ENCODE measurements at places on chromosomes 5 and 9.

GRCh38 chr5:80198399-80198798, 57.4 kb downstream of the SERINC5 start:
- DNase-seq, result peak; percentile 55

- no peak for DNase-seq
Observed at GRCh38 chr9:99850736-99851499, 29.2 kb downstream of the NR4A3 start.

DNA sequence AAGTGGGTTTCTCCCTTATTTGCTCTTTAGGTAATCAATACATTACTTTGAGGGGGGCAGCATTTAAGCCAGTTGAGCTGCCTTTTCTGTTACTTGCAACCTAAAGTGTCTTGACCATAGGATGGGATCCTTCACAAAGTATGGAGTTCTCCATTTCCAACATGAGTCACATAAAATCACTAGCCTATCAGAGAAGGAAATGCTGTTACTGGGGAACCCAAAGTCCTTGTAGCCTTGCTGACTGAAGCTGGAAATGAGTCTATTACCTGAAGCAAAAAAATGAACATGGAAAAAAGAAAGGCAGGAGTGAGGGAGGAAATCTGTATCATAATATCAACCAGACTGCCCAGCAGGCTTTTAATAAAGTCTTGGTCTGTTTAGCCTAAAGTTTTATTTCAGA, 42.8 kb upstream of the SLIT3 start:
- no peak for DNase-seq

DNA sequence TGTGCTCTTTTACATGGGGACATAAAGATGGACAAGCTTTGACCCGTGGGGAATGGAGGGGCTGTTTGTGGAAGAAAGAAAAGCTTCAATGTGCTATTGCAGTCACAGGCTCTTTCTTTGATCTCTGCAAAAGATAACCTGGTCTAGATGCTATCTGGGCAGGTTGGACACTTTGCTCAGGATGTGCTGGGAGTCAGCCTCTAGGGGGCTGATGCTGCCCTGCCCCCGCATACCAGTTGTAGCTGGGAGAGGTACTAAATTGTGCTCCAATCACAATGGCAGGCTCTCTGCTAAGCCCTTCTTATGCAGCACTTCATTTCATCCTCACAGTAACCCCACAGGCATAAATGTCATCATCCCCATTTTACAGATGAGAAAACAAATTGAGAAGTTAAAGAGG, 67.2 kb downstream of the PSD2 start:
- no peak for DNase-seq

- DNase-seq, result no peak
Observed at GRCh38 chr5:95942968-95943367, 18.7 kb downstream of the ELL2 start.

DNA sequence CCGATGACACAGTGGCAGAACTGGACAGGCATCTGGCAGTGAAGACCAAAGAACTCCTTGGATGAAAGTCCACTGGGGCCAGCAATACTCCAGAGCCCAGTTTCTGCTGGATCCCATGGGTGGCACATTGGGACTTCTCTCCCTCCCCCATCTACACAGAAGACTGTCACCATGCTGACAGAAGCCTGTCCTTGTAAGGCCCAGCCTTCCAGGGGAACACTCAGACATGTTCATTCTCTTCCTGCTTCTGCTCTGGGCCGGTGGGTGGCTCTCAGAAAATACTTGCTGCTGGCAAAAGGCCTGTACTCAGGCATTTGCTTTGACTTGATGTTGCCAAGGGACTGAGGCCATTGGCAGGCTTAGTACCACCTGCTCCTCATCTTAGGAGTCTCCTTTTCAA, 48.3 kb upstream of the PTGS1 start:
- DNase-seq, result no peak

GRCh38 chr9:103485138-103485537, 490.0 kb downstream of the CYLC2 start:
- DNase-seq, result no peak

DNA sequence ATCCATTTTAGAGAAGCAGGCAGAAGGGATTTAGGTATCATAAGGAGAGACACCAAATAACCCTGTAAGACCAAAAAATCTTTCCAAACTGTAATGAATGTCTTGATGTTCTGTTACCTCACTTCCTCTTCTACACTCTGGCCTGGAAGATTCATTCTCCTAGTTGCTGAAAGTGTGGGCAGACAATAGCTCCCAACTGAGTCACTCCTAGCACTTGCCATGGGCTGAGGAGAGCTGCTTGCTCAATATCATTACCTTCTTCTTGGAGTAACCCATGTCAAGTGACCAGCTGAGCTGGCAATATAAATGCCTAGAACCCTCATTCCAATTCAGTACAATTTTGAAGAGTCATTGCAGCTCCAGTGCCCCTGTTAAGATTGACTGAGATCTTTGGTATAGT, 1985.5 kb upstream of the CDH6 start:
- DNase-seq, result no peak

DNA sequence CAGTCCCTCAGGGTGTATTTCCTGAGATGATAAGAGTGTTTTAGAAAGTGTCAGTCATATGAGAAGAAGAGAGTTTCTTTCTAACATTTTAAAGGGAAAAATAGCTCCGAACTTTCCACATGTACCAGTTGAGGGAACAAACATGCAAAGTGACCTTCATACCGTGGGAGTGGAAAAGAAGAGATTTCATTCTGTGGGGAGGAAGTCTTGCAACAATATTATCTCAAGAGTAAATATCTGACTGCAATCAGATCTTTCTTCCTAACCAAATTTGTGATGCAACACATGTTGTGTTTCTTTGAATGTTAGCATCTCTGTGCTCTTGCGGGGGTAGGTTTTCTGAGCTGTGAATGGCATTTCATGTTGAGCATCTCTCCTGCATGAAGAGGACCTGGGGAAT, 30.6 kb downstream of the ANKRD55 start:
- no peak for DNase-seq

GRCh38 chr9:79408200-79408599, 163.6 kb upstream of the TLE4 start:
- DNase-seq, result no peak

DNA sequence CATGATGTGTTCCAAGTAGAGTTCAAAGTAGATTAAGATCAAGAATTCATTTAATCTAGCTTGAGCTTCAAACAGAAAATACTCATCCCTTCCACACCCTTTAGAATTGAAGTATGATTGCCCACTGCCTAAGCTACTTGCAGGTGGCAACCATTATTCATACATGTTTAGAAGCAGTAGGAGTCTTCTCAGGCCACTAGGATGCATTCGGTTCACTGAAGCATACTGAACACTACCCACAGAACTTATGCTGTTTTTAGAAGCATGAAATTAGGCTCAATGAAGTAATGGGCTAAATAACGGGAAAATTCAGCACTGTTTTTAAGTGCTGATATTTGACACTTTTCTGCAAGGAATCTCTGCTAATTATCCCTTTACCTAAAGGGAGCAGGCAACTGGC, 263.4 kb downstream of the DEPDC1B start:
- DNase-seq, result no peak

DNA sequence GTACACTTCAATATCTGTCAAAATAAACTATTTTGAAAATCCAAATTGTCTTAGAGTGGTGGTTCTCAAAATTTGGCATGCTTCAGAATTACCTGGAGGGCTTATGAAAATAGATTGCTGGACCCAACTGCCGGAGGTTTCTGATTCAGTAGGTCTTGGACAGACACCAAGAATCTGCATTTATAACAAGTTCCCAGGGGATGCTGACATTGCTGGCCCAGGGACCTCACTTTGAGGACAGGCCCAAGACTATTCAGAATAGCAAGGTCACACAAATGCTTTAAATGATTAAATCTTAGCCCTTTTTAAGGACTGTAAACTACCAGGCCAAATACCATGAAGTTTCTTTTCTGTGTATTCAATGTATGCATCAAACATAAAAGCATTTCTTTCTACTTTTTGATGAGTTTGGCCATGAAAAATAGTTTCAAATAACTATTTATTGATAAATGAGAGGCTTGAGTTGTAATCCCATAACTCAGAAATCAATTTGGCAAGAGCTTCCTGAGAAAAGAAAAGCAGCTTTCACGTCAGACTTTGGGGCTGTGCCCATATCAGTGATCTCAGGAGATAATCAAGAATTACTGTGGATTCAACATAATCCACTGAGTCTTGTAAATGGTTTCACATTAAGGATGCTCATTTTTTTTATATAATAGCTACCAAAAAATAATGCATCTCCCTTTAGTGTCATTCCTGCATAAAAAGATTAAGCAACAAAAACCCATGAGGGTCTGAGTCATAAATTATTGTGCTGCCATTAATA, 191.4 kb downstream of the FRMD3 start:
- DNase-seq, result no peak

- no peak for DNase-seq
Observed at GRCh38 chr9:82571540-82571939, 491.4 kb downstream of the RASEF start.

- no peak for DNase-seq
Observed at GRCh38 chr5:1706021-1706420, 93.6 kb downstream of the MRPL36 start.

DNA sequence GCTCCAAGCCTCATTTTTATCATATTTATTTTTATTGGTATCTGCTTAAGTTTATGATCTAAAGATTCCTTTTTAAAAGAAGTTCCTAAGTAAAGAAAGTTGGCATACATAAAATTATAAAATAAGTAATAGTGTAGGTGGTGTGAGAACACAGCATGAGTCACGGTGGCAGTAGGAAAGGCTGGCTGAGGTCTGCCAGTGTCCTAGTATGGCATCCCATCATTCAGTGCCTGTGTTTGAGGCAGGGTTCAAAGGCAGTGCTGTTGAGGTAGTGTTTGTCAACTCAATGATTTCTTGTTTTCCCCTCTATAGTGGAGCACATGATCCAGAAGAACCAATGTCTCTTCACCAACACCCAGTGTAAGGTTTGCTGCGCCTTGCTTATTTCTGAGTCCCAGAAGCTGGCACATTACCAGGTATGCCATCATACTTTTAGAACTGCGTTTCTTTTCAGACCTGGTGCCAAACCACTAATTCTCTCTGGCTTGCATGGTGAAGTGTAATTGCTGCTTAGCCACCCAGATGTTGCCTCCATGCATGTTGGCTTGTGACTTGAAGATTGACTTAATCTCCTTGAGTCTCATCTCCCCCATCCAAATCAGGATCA, 18.4 kb downstream of the ZNF346 start:
- DNase-seq, result no peak

DNA sequence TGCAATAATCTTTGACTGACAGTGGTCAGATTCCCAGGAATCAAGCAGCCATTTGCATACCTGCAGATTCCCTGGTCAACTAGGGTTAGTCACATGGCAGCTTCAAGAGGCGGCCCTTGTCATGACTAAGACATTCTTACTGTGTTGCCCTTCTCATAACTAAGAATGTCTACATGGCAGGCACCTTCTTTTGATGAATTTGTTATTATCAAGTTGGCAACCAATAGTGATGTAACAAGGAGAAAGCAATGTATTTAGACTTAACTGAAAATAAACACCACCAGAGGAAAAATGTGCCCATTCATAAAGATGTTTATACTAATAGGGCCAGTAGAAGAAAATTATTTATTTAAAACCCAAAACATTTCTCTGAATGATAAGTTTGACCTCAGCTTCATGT, 215.6 kb downstream of the TLE1 start:
- DNase-seq, result no peak

GRCh38 chr9:83937861-83938455, 16.7 kb upstream of the KIF27 start:
- DNase-seq, result no peak

- DNase-seq, result no peak
Observed at GRCh38 chr5:170885256-170885655, 23.4 kb downstream of the RANBP17 start.

DNA sequence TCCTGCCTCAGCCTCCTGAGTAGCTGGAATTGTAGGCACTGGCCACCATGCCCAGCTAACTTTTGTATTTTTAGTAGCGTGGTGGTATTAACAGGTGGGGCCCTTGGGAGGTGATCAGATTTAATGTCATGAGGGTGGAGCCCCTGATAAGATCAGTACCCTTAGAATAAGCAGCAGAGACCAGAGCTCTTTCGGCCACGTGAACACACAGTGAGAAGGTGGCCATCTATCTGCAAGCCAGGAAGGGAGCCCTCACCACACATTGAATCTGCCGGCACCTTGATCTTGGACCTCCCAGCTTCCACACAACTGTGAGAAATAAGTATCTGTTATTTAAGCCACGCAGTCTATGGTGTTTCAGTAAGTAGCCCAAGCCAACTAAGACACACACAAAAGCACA, 22.5 kb downstream of the TBC1D2 start:
- DNase-seq, result no peak

DNA sequence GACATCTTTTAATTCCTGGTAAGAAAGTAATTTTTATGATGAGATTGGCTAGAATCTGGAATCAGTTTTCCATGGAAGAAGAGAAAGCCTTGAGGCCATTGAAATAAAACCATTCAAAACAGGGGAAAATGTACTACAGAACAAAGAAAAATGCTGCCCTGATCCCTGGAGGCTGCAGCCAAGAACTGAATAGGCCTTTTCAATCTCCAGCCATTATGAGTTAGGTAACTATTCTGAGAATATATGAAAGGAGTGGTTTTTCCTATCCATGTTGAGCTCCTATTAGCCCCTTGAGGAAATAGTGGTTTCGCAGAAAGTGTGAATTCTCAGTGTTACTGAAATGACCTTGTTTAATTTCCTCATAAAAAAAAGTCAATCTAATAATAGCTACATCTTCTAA, 408.5 kb upstream of the GRAMD2B start:
- DNase-seq, result no peak

- DNase-seq, result no peak
Observed at GRCh38 chr9:69455311-69455710, 130.3 kb downstream of the ENTREP1 start.

- no peak for DNase-seq
Observed at GRCh38 chr5:107302441-107302840, 368.3 kb downstream of the EFNA5 start.

DNA sequence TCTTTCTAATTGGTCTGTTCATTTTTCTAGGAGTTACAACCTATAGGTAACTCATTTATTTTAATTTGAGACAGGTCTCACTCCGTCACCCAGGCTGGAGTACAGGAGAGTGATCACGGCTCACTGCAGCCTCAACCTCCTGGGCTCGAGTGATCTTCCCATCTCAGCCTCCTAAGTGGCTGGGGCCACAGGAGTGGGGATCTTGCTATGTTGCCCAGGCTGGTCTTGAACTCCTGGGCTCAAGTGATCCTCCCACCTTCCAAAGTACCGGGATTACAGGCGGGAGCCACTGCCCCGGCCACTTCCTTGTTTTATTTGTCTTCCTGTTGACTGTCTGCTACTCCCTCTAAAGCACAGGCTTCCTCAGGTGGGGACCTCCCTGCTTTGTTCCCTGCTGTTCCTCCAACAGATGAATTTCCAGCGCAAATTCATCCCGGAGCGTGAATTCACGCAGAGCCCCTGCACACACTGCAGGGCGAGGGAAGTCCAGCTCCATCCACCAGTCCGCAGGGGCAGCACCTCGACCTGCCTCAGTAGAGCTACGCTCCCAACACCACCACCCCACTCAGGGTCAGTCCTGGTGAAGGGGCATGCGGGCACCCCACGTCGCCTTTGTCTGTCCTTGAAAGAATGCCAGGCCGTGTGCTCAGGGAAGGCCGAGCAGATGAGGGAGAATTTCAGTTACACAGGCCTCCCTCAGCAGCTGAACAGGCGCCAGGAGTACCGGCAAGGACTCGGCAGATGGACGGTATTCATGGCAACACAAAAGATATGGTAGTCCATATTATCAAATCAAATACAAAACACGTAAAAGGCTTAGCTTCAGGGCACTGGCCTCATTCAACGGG, 6.3 kb downstream of the QSOX2 start:
- DNase-seq, result no peak
